CD4-positive, CD25-positive, alpha-beta regulatory T cell (primary cell): ENCODE measurements at places on chromosomes 11 and 22.

GRCh38 chr11:86699040-86699791 is 26.8 kb upstream of the ME3 start:
- DNase-seq = no peak

GRCh38 chr11:12243486-12243885 is 133.1 kb downstream of the MICAL2 start:
- no peak for DNase-seq

GRCh38 chr22:30885001-30885366 is 83.6 kb downstream of the MORC2 start:
- no peak for DNase-seq

- no peak for DNase-seq
Measured at GRCh38 chr22:49024775-49025440, 802.8 kb downstream of the BRD1 start.

DNA sequence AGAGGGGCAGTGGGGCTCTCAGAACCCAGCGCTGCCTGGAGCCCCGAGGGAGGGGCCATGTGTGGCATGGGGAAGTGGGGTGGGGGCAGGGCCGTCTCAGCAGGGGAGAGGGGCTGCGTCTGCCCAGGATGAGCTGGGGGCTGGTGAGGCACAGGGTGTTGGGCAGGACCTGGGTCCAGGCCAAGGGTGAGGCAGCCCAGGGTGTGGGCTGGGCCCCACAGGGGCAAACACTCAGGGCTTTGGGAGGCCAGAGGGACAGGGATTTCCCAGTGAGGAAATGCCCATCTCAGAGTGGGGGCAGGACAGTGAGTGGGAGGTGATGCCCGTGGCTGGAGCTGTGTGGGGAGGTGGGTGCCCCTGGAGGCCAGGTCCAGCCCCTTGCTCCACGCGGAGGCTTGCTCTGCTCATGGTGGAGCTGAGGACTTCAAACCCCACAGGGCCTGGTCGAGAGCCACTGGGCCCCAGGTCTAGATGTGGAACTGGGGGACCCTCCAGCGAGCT is 5.4 kb downstream of the PLXNB2 start:
- DNase-seq = no peak

DNA sequence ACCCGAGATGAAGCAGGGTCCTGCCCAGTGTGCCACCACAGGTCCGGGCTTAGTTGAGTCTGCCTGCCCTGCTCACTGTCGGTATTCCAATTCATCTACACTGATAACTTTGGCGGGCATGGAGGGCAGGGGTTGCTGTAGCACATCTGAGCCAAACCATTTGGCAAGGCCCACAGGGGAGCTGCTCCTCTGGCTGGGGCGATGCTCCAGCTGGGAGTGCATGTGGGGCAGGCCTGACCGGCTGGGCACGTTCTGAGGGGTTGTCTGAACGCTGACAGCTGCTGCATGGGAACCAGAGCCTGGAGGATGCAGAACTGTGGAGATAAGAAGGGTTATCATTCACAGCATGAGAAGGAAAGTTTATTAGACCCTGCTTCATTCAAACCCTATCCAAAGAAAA is 40.4 kb downstream of the DRG1 start:
- DNase-seq = no peak

- DNase-seq = no peak
Measured at GRCh38 chr22:46744581-46744980, 6.5 kb upstream of the CERK start.

DNA sequence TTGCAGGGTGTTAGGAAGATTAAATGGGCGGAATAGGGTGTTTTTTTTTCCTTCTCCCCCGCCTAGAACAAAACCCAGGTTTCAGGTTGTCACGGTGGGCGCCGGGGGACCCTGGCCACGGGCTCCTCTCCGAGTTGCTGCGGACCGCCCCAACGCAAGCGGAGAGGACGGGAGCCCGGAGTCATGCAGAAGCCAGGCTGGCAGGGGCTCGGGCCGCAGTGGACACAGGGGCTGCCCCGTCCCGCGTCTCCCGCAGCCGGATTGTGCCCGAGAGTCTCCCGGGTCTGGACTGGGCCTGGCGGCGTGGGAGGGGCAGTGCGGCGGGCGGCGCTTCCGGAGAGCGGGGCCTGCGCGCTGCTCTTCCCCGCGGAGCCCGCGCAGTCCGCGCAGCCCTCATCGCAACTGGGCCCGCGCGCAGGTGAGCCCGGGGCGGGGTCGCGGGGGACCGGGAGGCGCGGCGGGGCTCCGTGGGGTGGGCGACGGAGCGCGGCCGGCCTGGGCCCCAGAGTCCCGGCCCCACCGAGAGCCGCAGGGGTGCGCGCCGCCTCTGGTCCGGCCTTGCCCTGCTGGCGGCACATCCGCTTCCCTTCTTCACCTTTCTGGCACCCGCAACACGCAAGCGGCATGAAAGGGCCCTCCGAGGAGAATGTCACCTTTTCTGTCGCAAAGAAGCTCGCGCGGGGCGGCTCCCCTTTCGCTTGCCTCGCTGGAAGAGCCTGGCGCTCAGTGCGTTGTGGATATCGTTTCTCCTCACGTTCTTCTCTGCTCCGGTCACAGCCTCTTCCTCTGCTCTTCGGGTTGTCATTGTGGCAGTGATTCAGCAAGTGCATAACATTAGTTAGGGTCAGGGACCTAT is at the start of gene TIRAP:
TSS of gene TIRAP (plus strand) at position 358 of the 856 bp plus-strand sequence. CDS start 7,802 bp downstream, outside the sequence.
- peak; percentile 78 for DNase-seq

DNA sequence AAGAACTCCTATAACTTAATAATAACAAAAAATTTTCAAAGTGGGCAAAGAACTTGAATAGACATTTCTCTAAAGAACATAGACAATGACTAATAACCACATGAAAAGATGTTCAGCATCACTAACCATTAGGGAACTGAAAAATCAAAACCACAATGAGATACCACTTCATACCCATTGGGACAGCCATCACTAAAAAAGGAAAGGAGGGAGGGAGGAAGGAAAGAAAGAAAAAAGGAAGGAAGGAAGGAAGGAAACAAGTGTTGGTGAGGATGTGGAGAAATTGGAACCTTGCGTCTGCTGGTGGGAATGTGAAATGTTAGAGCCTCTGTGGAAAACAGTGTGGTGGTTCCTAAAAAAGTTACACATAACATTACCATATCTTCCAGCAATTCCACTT is 55.8 kb downstream of the MS4A13 start:
- DNase-seq = no peak

- no peak for DNase-seq
Measured at GRCh38 chr22:23117891-23118646, 23.7 kb downstream of the RSPH14 start.

DNA sequence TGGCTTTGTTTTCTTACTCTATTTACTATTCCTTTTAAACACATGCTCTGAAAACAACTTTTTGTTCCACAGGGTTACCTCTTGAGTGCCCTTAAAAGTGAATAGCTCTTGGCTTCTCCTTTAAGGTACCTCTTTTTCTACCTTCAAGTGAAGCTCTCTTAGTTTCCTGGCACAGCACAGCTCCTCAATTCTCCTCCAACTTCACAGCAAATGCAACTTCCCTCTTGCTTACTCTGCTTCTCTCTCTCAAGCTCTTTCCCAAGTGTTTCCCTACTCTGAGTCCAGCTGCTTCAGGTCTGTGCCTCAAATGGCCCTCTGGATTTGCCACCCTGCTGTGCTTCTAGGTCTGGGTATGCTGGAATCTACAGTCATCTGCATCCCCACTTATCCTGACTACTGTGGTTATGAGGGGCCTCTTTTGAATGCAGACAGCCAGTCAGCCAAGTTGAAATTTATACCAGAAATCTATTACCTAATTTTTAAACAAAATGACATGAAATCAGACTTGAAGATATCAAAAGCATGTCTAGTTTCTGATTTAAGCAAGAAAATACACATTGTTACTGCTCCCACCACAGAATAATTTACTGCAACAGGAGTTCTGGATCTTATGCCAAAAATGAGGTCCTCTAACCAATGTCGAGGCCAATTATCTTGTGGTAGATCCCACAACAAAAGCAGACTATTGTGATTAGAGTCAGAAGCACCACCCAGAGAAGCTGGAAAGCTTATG is 371.1 kb downstream of the SOX6 start:
- DNase-seq = no peak

GRCh38 chr11:122923302-122923701 is 40.7 kb downstream of the JHY start:
- DNase-seq = no peak

DNA sequence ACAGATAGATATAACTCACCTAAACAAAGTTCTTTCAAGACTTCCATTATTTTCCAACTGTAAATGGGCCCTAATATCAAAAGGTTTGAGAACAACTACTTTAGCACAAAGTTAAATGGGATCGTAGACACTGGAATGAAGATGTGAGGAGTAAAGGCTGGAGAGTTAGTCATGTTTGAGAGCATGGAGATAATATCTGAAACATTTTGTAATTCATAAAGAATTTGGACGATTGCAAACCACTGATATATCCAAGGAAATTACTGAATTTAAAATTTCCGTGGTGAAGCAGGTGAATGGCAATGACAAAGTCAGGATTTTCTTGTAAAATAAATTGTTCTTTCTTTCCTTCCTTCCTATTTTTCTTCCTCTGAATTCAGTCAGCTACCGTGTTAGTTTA is 564.9 kb downstream of the CNTN5 start:
- DNase-seq = no peak

DNA sequence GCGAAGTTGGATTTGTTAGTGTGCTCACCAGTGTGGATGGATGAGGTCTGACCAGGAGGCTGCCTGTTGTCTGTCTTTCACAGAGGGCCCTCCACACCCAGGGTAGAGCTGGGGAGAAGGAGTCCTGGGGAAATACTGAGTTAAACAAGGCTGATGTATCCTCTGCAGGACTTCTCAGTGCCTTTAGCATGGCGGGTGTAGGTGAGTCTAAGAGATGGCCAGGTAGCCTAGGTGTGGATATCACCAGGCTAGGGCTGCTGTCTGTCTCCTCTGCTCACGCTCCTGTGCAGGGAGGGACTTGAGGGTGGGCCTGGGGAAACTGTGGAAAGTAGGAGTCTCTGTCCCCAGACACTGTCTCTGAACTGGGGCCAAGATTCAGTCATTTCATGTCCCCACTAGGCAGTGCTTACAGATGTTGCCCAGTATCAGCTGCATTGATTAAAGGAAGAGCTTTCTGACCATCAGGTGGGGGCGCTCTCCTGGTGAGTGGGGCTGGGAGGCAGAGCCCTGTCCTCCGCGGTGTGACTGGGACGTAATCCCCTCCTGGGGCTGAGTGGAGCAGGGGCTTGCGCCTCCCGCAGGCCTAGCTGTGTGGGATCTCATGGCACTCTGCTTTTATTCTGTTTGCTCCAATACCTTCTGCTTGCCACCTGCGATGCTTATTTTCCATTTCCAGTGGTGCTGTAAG is 35.5 kb upstream of the CCDC188 start:
- DNase-seq = no peak

GRCh38 chr11:62324731-62325556 is 12.3 kb upstream of the ASRGL1 start:
- peak; percentile 46 for DNase-seq

DNA sequence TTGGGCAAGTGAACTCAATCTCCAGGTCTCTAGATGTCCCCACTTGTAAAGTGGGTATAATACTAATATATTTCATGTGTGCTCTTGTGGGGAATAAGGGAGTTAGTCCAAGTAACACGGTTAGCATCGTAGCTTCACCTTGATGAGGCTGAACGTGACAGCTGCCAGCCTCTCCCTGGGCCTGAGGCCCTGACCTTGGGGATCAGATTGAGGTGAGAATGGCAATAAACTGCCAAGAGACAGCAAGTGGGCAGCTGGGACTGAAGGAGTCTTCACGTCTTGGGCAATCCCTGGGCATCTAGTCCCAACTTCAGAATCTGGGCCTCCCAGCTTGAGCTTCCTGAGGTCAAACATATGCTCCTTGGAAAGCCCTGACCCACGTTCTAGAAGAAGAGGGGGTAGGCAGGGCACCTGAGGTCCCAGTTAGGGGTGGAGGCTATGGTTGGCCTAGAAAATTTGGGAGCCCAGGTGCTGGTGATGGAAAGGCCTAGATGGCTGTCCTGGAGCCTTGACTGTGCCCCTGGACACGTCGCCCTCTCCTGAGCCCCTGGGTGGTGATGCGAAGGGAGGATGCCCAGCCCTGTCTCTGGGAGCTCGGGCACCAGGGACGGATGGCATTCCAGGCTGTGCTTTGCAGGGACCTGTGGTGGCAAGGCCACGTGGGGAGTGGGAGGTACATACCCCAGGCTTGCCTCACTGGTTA is 23.4 kb downstream of the ADAMTS15 start:
- no peak for DNase-seq

DNA sequence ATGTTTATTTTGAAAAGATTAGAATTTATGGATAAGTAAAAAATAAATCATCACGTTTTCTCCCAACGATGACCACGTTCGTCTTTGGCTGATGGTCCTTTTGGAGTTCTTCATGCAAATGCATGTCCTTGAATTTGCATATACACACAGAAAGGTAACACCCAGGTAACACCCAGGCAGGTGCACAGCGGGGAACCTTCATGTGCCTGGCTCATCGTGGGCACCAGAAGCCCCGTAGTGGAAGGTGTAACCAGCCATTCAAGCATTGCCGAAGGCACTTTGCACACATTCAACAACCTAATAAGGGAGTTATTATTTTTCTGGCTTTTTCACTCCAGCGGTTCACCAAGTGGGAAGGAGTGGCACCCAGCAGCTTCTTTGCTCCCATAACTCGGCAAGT is 404.6 kb downstream of the TBC1D22A start:
- no peak for DNase-seq
